Fibroblast of skin of left biceps (primary cell): ENCODE measurements at places on chromosomes 5 and 9.

- no peak for DNase-seq
Observed at GRCh38 chr9:79208791-79209396, 362.9 kb upstream of the TLE4 start.

DNA sequence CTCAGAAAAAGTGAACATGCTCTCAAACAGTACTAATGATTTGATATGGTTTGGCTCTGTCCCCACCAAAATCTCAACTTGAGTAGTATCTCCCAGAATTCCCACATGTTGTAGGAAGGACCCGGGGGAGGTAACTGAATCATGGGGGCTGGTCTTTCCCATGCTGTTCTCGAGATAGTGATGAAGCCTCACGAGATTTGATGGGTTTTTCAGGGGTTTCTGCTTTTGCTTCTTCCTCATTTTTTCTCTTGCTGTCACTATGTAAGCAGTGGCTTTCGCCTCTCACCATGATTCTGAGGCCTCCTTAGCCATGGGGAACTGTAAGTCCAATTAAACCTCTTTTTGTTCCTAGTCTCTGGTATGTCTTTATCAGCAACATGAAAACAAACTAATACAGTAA, 401.3 kb downstream of the BNC2 start:
- DNase-seq = no peak

- DNase-seq = peak; percentile 82
Observed at GRCh38 chr5:123755653-123756317, 243.8 kb downstream of the CSNK1G3 start.

DNA sequence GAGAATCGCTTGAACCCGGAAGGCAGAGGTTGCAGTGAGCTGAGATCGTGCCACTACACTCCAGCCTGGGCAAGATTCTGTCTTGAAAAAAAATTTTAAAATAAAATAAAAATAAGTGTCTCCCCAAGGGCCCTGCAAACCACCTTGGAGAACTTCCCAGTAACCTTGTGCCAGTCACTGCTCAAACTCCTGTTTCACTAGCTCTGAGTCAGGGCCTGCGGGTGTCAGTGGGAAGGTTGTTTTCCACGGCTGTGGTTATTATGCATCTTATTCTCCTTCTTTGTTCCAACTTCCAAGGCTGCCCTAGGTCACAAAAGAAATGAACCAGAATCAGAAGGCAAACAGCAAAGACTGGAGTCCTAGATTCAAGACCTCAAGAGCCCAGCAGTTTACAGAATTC, 246.7 kb downstream of the ADAMTSL1 start:
- DNase-seq = no peak

- DNase-seq = no peak
Observed at GRCh38 chr5:142852416-142853198, 82.4 kb downstream of the ARHGAP26 start.

DNA sequence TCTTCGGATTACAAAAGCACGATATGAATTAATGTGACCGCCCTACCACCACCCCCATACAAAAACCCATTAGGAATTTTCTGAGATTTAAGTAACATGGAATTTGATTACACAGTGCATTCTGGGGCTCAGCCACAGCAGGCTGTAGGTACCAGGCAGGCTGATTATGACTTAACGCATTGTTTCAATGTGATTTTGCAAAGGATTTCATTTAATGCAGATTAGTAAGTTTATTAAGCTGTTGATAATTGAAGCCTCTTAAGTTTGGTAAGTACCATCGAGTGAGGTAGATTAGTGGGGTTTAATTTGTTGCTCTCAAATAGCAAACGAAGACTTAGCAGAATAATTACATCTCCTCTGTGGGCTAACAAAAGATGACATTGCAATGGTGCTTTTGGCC, 240.1 kb downstream of the TRPM3 start:
- no peak for DNase-seq

GRCh38 chr5:175133185-175133584, 310.8 kb downstream of the DRD1 start:
- no peak for DNase-seq

DNA sequence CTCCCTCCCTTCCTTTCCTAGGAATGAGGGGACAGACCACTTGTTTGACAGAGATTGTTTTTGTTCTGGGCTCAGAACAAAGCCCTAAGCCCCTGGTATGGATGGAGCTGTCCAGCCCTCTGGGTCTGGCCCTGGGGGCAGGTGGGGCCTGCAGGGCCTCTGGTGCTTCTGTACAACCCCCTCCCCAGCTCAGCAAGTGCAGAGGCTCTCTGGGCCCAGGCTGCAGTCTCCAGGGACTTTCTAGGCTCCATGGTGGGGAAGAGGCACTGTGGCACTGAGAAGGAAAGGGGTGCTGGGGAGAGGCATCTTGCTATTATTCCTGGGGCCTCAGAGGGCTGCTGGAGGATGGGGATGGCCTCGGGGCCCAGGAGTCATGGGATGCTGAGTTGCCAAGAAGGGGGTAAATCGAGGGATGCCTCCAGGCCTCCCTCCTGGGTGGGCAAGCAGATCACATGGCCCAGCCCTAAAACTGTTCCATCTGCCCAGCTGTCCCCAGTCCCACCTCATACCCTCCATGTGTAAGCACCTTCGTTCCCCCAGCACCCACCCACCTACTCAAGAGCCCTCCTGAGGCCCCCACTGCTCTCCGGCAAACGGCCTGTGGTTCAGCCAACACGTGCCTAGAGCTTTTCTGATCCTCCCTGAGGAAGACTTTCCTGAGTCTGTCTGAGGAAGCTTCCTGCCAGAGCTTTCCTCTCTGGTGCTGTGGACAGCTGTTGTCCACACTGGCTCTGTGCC, 225.7 kb downstream of the CACNA1B start:
- DNase-seq = no peak

- DNase-seq = no peak
Observed at GRCh38 chr5:65811885-65812284, 89.9 kb downstream of the NLN start.

- no peak for DNase-seq
Observed at GRCh38 chr9:130299785-130300615, 34.4 kb downstream of the HMCN2 start.

DNA sequence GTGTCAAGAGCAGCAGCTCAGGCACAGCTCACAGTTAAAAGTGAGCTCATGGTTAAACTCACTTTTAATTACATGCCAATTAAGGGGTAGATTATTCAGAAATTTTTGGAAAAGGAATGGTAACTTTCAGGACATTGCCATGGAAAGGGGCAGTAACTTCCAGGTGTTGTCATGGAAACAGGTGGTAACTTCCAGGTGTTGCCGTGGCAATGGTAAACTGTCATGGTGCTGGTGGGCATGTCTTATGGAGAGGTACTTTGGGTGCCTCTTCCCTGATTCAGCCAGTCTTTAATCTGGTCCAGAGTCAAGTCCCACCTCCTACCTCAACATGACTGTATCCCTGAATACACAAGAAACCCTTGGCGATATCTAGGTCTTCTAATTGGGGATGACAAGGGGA, 223.2 kb upstream of the TAS2R1 start:
- no peak for DNase-seq

- DNase-seq = no peak
Observed at GRCh38 chr9:33817327-33818166, 587 bp downstream of the UBE2R2 start.

- DNase-seq = no peak
Observed at GRCh38 chr5:136087961-136088871, 44.4 kb upstream of the SMAD5 start.

- no peak for DNase-seq
Observed at GRCh38 chr5:108353087-108353486, 28.8 kb downstream of the FBXL17 start.

DNA sequence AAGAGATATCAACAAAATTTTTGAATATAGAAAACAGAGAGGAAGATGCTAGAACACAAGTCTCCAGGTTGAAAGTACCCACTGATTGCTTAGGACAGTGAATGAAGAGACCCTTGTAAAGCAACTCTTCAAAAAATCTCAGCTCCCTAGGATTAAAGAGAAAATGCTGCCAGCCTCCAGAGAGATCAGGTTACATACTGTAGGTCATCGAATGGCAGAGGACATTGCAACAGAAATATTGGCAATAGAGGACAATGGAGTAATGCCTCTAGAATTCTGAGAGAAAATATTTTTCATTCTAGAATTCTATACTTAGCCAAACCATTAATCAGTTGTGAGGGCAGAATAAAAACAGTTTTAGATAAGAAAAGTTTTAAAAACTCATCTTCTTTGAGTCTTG, 43.1 kb upstream of the ELL2 start:
- DNase-seq = no peak

DNA sequence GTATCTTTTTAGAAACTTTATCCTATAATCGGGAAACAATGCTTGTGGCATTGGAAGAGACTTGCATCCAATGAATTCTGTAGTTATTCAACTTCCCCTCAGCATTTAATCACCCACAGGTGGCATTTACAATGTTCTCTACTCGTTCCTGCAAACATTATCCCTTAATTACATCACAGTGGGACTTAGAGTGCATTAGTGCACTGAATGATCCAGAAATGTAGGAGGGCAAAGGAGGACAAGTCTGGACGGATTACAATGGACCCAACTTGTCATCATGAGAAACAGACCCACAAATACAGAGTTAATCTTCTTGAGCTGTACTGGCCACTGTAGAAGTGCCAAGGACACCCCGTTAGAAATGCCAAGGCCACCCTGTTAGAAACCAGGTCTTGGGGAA, 129.1 kb downstream of the DOCK8 start:
- no peak for DNase-seq

DNA sequence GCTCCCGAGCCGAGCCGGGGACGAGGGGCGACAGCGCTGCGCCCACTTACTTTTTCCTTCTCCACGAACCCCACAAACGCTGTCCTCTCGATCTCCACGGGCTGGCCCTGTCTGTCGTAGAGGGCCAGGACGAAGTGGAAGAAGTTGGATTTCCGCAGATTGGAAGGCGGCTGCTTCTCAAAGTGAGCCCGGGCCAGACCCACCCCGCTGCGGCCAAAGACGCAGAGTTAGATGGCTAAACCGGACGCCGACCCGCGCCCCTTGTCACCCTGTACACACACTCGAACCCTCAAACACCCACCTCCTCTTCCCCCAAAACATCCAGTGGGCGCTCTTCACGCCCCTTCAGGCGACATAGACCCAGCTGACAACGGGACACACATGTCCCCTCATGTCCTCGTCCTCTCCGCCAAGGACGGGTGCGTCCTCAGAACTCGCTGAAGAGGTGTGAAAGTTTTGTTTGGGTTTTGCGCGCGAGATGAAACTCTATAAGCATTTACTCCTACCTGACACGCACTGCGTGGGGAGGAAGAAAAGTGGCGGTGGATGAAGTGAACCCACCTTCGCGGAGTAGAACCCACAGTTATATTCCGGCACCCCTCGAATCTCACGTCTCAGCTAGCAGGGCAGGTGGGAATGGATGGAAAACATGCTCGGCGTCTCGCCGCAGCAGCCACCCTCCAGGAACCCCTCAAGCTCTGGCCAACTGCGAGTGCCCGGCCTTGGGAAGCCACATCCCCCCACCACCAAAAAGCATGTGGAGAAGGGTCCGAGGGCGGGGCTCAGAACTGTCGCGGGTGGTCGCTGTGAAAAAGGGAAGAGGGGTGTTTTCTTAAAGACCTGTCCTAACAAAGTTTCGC, 2.6 kb downstream of the EBF1 start:
- no peak for DNase-seq

DNA sequence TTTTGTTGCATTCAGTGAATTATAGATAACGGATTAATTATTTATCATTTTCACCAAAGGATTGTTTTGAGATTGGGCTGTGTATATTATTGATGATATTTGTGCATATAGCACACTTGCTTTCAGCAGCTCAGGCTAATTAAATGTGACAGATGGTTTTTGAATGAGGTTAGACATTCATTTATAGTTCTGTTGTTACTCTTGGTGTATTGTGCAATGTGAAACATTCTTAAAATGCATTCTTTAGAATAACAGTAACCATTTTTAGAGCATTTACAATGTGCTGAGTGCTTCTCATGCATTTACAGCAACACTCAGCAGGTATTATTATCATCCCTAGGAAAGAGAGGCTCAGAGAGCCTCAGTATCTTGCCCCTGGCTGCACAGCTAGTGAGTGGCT, 23.8 kb downstream of the NANS start:
- peak; percentile 18 for DNase-seq

- peak; percentile 60 for DNase-seq
Observed at GRCh38 chr5:125717209-125717608, 706.0 kb upstream of the GRAMD2B start.

DNA sequence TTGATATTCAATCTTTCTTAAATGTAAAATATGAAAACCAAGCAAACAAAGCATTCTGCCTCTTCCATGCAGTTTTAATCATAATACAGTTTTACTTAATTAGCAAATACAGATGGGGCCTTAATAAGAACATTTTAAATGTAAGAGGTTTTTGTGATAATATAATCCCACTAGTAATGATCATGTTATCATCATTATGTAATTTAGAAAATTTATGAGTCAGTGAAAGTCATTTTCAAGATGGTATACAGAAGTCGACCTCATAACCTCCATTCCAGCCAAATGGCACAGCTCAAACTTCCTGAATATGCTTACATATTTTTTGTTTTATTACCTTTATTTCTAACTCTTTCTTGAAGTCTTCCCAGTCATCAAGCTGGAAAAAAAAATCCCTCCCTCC, 102.2 kb upstream of the GNA14 start:
- DNase-seq = no peak

- no peak for DNase-seq
Observed at GRCh38 chr5:132493241-132493640, 2.7 kb upstream of the IRF1 start.
